NB4 (cell line): ENCODE measurements at places on chromosomes 6 and 20.
A peak's percentile ranks its signal among the peaks of the same experiment; 100 is the strongest.

DNA sequence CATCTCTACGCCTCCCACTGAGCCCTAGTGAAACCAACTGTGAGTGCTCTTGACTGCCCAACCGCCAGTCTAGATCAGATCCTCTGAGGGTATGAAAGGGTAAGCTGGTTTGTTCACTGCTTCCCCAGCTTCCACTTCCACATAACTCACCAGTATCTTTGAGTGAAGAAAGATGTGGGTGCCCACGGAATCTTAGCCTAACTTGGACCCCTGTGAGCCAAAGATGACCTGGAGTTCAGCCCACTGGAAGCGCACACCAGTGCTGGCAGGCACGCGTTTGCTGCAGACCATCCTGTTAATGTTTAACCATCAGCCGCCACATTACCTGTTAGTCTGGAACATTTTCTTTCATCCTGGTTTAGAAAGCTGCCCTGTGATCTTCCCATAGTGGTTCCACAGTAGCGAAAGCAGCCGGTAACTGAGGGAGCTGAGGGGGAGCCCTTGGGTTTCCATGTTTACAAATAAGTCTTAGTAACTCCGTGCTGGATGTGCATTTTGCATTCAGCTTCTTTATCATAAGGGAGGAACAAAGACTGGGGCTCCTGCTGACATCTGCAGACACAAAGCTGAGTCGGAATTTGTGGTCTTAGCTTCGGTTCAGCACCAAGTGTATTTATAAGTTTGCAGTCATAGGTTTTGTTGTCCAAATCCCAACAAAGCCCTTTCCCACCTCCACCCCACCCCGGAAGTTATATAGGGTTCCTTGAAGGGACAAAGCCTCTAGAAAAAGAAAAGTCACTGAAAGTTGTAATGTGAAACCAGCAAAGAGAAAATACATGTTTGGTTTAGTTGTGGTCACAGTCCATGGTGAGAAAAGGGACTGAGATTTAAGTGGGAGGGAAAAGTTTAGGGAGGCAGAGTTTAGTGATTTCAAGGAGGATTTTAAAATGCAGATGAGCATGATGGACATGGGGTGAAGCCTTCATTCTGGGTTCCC lies 71.0 kb downstream of the SSR1 start:
- no peak for DNase-seq

DNA sequence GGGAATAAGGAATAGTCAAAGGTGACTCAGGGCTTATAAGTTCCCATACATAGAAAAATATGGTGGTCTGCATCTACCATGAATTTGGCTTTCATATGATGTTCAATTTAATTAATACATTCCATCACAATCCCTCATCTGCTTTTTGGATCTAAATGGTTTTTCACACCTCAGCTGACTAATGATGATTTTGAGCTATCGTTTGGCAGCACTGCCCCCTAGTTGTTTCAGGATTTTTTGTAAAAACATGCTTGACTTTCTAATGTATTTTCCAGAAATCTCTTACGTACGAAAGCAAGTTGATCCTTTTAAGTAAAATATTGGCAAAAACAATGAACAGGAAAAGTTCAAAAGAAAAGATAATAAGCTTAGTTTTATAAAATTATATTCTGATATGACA lies 408.6 kb upstream of the ADGRB3 start:
- peak; percentile 34 for DNase-seq

DNA sequence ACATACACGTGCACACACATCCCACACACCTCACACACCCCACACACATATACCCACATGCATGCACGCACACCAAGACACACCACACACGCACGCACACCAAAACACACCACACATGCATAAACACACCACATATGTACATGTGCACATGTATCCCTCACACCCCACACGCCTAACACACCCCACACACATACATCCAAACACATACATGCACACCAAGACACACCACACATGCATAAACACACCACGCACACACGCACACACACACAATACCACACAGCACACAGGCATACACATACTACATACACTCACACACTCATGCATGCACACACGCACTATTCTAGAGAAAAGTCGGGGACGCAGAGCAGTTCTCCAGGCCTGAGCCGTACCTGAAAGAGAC lies 671.5 kb downstream of the PRKN start:
- DNase-seq: no peak

DNA sequence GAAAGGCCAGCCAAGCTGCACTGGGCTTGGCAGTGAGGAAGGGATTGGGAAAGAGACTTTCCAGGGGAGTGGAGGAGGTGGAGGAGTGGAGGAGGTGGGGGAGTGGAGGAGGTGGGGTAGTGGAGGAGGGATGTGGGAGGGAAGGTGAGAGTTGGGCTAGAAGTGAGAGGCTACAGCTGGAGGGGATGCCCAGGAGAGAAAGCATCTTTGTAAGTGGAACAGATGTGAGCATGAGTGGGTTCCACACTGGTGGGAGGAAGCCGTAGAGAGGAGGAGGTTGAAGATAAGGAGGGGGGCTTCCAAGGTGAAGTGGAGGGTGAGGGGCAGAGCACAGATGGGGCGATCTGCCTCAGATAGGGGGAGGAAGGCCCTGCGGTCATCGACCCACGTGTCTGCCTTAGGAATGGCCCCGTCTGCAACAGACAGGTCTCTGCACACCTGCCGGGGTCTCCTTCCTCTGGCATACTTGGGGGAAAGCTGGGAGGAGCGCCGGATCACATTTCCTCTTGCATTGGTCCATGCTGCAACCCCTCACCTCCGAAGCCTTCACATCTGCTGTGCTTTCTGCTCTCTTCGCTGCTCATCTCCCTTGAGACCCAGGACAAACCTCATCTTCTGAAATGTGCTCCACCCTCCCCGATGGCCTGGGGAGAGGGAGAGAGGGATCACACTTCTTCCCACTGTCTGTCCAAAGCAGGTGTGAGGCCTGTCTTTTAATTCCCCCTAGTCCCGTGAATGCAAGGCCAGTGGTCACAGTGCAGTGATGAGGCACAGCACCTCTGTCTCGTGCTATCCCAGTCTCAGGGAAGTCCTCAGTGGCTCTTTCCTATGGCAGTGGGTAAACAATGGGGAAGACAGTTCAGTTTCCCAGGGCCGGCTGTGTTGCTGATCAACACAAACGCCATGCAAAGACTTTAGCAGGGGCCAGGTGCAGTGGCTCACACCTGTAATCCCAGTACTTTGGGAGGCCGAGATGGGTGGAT lies 48.6 kb upstream of the SNX9 start:
- peak; percentile 46 for DNase-seq

GRCh38 chr6:133404151-133404550 lies 163.0 kb downstream of the EYA4 start:
- DNase-seq: no peak

- DNase-seq: no peak
Measured at GRCh38 chr6:51025082-51025777, 206.6 kb downstream of the TFAP2B start.

GRCh38 chr6:82957171-82957867 lies 108.3 kb downstream of the UBE3D start:
- no peak for DNase-seq

- DNase-seq: no peak
Measured at GRCh38 chr20:59737073-59737666, 132.8 kb downstream of the PHACTR3 start.

DNA sequence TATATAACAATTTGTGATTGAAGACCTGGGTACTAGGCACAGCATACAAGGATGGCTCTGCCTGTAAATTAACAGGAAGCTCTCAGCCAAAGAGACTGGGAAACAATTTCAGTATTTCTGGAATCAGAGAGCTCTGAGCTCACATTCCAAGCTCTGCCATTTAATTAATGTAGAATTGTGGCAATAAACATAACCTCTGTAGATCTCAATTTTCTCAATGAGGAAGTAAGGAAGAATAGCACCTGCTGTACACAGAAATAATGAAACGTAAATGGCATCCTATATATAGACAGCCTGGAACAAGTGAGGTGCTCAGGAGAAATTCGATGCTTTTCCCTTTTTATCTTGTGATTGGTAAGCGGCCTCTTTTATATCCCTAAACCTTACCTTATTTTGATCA lies 538.5 kb upstream of the JAG1 start:
- no peak for DNase-seq

DNA sequence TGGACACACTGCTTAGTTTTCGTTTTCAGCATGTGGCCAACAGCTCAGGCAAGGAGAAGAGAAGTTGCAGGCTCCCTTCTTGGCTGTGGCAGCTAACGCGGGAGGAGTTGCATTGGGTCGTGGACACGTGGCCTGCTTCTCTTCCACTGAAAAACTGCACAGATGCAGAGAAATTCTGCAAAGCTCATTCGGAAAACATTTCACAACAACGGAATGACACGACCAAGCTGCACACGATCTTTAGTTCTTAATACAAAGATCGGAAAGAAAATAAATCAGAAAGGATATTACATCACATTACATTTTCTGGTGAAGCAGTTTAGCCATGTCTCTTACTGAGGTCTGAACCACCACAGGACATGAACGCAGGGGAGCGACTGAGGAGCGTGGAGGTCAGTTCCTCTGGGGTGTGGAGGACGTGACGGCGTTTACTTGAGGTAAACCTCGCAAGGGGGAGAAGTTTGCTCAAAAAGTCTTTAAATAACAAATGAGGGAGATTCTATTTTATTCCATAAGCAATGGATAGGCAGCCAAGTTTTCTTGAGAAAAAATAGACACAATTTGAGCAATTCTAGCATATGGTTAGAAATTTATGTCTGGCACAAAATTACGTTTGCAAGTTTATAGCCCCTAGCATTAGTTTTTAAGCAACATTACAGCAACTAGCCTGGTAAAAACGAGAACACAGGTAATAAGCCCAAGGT lies 178.3 kb downstream of the THBS2 start:
- peak; percentile 83 for DNase-seq

- no peak for DNase-seq
Measured at GRCh38 chr20:57779401-57780003, 69.7 kb upstream of the PMEPA1 start.

DNA sequence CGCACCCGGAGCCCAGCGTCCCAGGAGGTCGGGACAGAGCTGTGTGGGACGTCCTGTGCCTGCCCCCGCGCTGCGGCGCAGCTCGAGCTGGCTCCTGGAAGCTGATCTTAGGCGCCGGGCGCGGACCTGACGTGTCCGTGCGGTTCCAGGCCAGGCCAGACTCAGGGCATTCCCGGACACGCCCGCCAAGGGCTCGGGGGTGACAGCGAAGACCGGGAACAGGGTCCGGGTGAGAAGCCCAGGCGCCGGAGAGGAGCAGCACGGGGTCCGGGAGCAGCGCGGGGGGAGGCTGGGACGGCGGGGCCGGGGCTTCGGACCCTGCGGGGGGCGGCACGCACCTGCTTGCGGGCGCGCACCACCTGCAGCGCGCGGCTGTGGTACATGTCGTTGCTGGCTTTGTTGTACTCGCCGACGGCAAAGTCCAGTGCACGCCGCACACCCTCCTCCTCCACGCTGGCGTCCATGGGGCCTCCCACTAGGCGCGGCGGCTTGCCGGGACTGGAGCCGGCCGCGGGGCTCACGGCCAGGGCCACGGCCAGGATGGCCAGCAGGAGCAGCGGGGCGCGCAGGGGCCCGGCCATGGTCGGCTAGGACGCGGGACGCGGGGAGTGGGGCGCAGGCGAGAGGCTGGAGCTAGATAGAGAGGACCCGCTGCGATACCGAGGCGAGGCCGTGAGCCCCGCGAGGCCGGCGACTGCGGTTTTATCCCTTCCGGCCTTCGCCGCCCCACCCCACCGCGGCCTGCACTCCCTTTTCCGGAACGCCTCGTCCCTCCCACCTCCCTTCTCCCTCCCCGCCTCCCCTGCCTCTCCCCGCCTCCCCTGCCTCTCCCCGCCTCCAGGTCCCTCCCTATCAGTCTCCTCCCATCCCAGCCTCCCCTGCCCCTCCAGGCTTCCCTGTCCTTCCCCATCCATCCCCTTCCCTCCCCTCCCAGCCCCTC lies at the start of gene CST3:
Gene CST3 (minus strand): TSS at position 674 of the 940 bp plus-strand sequence. CDS start 93 bp downstream, at position 581.
- peak; percentile 92 for DNase-seq

GRCh38 chr6:41302638-41303037 lies 16.2 kb upstream of the TREM1 start:
- peak; percentile 64 for DNase-seq

DNA sequence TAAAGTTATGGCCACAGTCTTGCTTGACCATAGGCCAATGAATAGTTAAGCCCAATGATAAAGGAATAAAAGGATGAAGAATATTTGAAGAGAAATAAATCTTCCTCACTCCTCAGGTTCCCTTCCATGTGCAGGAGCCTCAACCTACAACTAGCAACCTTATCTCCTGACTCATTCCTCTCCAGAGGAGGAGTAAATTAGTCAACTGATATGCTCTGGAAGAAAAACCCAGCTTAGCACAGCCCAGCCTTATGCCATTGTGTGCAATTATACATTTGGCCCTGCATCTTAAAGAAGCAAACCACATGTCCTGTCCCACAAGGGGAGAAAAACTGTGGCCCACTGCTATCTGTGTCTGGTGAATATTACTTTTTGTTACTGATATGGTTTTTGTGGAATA lies 82.1 kb downstream of the PHIP start:
- DNase-seq: no peak

DNA sequence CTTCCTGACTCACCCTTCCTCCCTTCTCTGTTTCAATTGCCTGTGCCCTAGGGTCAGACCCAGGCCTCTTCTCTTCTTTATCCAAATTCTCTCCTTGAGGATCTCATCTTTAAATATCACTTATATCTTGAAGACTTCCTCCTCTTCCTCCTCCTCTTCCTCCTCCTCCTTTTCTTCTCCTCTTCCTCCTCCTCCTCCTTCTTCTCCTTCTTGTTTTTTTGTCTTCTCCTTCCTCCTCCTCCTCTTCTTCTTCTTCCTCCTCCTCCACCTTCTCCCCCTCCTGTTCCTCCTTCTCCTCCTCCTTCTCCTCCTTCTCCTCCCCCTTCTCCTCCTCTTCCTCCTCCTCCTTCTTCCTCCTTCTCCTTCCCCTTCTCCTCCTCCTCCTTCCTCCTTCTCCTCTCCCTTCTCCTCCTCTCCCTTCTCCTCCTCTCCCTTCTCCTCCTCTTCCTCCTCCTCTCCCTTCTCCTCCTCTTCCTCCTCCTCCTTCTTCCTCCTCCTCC lies 127.6 kb upstream of the AKIRIN2 start:
- DNase-seq: no peak
